ENCODE measurements at places on chromosomes 1 and 21. TPM values are rescaled to one million over a fixed set of nuclear protein-coding genes. Genes with fewer than 3 reads are reported as not detected.

- no peak overlapping the region for H3K4me3 ChIP-seq
- H3K27me3 ChIP-seq = no peaks in the 10 kb centered on the region
- H3K27ac ChIP-seq = no peak overlapping the region
- no peaks in the 10 kb centered on the region for H3K36me3 ChIP-seq
These were observed 117.1 kb upstream of the SPAG17 start for GRCh38 chr1:118302145-118302544.

GRCh38 chr1:19385221-19385620, 73.1 kb downstream of the SLC66A1 start:
- DNase-seq = no peak
- H3K4me1 ChIP-seq = peaks cover 81% of the 10 kb centered on the region
- no peak overlapping the region for H3K4me3 ChIP-seq

DNA sequence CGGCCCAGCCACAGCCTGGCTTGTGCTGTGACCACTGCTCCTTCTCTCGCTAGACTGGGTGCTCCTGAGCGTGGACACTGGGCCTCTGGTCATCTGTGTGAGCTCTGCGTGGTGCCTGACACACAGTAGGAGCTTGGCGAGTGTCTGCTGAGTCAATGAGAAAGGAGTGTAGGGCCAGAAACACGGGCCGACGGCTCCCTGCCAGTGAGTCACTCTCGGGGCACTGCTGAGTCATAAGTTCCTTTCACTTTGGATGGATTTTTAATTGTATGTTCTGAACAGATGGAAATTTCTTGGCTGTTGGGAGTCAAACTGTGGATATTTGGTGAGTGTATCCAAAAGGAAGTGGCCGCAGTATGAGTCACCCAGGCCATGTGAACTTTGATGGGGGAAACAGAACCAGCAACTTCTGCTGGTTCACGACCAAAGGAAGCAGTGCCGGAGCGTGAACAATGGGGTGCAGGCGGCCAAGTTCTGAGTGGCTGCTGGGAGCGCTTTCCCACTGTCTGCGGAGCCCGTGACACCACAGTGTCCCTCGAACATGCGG, 41.0 kb upstream of the COL18A1 start:
- no peaks in the 10 kb centered on the region for H3K27me3 ChIP-seq
- peak; percentile 97 for DNase-seq
- H3K27ac ChIP-seq = peak overlapping the region; percentile 96
- H3K36me3 ChIP-seq = no peaks in the 10 kb centered on the region
- peaks cover 57% of the 10 kb centered on the region for H3K4me1 ChIP-seq

DNA sequence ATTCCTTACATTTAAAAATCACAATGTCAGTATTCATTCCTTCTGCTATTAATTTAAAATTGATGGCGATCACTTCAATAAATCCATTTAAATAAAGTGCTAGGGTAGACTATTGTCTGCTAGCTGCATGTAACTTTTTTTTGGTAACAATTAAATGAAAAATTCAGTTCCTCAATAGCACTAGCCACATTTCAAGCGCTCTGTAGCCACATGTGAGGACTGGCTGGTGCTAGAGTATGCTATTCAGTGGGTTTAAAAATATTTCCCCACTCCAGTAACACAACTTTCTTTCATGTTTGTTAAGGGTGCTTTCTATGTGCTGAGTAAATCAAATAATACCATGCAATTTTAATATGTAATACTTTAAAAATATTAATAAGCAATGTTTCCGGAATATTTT, 108.2 kb downstream of the LTN1 start:
- H3K4me1 ChIP-seq = peaks cover 16% of the 10 kb centered on the region
- no peaks in the 10 kb centered on the region for H3K27me3 ChIP-seq
- no peak for DNase-seq
- H3K27ac ChIP-seq = peak overlapping the region; percentile 90
- H3K36me3 ChIP-seq = peaks cover 25% of the 10 kb centered on the region

DNA sequence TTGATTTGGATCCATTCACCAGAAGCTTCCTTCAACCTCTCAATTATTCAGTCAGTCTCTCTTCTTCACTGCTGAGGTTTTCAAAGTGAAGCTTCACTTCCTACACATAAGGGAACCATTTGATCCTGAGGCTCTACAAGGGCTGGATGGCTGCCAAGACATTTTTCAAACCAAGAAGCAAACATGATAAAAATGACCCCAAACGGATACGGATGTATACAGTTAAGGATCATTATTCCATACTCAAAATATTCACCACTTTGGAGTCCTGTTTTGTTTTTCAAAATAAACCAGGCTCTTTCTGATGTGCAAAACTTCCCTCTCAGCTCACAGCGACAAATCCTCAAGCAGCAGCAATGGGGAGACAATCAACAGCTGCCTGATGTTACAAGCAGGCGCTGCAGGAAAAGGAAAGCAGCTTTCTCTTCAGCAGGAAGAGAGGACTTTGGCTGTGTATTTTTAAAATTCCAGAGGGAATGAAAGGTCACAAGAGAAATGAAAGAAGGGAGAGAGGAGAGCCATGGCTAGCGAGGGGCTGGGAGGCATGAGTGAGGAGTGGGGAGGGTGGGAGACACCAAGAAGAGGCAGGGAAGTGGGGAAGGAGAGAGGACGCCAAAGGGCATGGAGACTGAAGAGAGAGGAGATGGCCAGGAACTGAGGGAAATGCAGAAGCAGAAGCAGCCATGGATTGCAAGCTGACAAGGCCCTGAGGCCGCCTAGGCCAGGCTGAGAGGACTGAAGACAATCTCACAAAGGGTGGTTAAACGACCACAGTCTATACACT, 145.4 kb downstream of the SLC45A1 start:
- peak overlapping the region; percentile 83 for H3K27ac ChIP-seq
- peak overlapping the region; percentile 29 for H3K4me3 ChIP-seq
- H3K4me1 ChIP-seq = peaks cover 85% of the 10 kb centered on the region
- H3K27me3 ChIP-seq = no peaks in the 10 kb centered on the region
- DNase-seq = no peak

- H3K36me3 ChIP-seq = no peaks in the 10 kb centered on the region
- no peak for DNase-seq
- H3K4me3 ChIP-seq = no peak overlapping the region
- no peaks in the 10 kb centered on the region for H3K27me3 ChIP-seq
These were observed 24.8 kb upstream of the TMEM51 start for GRCh38 chr1:15128520-15129313.

GRCh38 chr1:109821221-109821669, 57.5 kb upstream of the EPS8L3 start:
- no peaks in the 10 kb centered on the region for H3K27me3 ChIP-seq
- no peak overlapping the region for H3K4me3 ChIP-seq
- DNase-seq = no peak
- H3K36me3 ChIP-seq = no peaks in the 10 kb centered on the region

PAPPA2 gene
- total RNA-seq = under 0.01 TPM

- peak overlapping the region; percentile 98 for H3K4me3 ChIP-seq
- no peak for DNase-seq
- H3K36me3 ChIP-seq = no peaks in the 10 kb centered on the region
- H3K27me3 ChIP-seq = no peaks in the 10 kb centered on the region
- H3K4me1 ChIP-seq = peaks cover 36% of the 10 kb centered on the region
These were observed 1.5 kb upstream of the POU2F1 start for GRCh38 chr1:167219194-167219593.

DNA sequence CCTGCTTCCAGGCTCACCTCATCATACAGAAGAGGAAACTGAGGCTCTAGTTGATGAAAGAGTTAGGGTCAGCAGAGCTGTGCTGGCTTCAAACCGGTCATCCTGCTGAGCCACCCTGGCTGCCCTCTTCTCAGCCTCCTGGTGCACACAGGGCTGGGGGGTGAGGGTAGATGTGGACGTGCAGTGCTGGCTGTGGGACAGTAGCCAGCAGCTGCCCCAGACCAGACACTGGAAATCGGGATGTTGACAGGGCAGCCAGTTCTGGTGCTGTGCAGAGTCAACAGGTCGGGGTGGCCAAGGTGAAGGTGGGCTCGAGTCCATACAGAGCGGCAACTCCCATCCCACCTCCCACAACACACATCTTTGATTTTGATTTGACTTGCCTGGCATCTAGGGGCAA, 1.5 kb upstream of the CLCNKA start:
- H3K36me3 ChIP-seq = no peaks in the 10 kb centered on the region
- no peak overlapping the region for H3K4me3 ChIP-seq
- peak overlapping the region; percentile 98 for H3K27ac ChIP-seq
- no peaks in the 10 kb centered on the region for H3K27me3 ChIP-seq
- DNase-seq = no peak

NPR1 gene
- 47.2 TPM for total RNA-seq

DNA sequence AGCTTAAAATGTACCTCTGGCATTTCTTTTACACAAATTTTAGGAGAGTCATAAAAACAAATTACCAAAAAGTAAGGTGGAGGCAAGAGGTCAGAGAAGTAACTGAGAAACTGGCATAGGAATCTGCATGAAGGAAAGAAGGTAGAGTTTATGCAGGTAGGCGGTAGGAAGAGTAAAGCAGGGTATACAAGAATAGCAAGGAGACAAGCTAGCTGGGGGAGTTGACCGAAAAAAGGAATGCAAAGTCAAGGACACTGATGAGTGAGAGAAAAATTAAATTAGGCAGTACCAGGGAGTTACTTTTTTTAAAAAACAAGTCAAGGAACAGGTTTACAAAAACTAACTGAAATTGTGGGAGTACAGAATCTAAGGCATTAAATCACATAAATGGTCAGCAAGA, 56.0 kb downstream of the FOXJ3 start:
- no peak for DNase-seq
- H3K27me3 ChIP-seq = no peaks in the 10 kb centered on the region
- H3K4me1 ChIP-seq = peaks cover 38% of the 10 kb centered on the region

GRCh38 chr1:59605184-59605583, 209.6 kb upstream of the HOOK1 start:
- peaks cover 21% of the 10 kb centered on the region for H3K4me1 ChIP-seq
- H3K27ac ChIP-seq = no peak overlapping the region
- no peak overlapping the region for H3K4me3 ChIP-seq
- no peak for DNase-seq

C1orf226 gene
- 6.3 TPM for total RNA-seq

GRCh38 chr21:35128536-35128935, 79.4 kb upstream of the RUNX1 start:
- H3K4me1 ChIP-seq = no peaks in the 10 kb centered on the region
- no peaks in the 10 kb centered on the region for H3K36me3 ChIP-seq
- no peak for DNase-seq
- H3K4me3 ChIP-seq = no peak overlapping the region
- no peaks in the 10 kb centered on the region for H3K27me3 ChIP-seq

GRCh38 chr1:112533029-112533428, 24.3 kb downstream of the WNT2B start:
- no peaks in the 10 kb centered on the region for H3K27me3 ChIP-seq
- peaks cover 5% of the 10 kb centered on the region for H3K4me1 ChIP-seq
- no peak overlapping the region for H3K4me3 ChIP-seq
- H3K27ac ChIP-seq = no peak overlapping the region
- DNase-seq = no peak
